ENCODE measurements at places on chromosomes 2 and 18. TPM values are rescaled to one million over a fixed set of nuclear protein-coding genes. Genes with fewer than 3 reads are reported as not detected.
A peak's percentile ranks its signal among the peaks of the same experiment; 100 is the strongest.

DCDC2C gene
- 0.13 TPM for total RNA-seq

ETAA1 gene
- total RNA-seq = 7.7 TPM

TUBA3D gene
- not detected for total RNA-seq

ITGB6 gene
- not detected for total RNA-seq

MPP4 gene
- total RNA-seq = 1.5 TPM

UGT1A4 gene
- not detected for total RNA-seq

GRCh38 chr18:63078471-63078870 lies 241.1 kb downstream of the BCL2 start:
- DNase-seq = no peak

DNA sequence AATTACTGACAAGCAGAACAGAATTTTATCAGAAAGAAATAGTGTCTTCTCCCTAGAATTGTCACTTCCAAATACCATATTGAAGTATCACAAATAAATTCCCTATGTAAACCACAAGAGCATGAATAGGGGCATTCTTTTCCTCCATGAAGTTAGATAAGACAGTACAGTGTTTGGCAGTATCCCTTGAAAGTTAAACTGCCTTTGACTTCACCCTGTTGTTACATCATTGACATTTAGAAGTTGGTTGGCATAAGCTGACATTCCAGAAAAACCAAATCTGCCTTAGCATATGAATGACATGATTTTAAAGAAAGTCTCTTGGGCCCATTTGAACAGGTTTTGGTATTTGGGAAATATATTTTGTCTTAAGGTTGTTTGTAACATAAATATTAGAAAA lies 50.2 kb upstream of the OSR1 start:
- DNase-seq = no peak

DNA sequence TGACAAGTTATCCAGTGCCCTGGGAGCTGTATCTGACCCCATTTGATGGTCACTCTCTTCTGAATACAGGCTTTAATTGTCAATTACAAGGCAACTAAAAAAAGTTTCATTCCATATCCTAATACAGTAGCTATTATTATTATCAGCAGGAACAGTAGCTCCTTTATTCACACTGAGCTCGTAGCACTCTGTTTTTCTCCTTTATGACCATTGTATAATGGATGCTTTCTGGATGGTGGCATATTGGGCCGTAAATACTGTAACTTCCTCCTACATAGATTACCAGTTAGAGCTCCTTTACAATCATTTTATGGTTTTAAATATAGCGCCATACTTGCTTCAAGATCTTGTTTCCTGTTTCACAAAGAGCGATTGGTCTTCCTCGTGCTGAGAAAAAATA lies 1040.3 kb downstream of the TSN start:
- no peak for DNase-seq

- DNase-seq = no peak
Observed at GRCh38 chr2:28446531-28446930, 49.3 kb upstream of the PLB1 start.

GRCh38 chr2:150595803-150596470 lies 108.5 kb upstream of the RND3 start:
- no peak for DNase-seq

DNA sequence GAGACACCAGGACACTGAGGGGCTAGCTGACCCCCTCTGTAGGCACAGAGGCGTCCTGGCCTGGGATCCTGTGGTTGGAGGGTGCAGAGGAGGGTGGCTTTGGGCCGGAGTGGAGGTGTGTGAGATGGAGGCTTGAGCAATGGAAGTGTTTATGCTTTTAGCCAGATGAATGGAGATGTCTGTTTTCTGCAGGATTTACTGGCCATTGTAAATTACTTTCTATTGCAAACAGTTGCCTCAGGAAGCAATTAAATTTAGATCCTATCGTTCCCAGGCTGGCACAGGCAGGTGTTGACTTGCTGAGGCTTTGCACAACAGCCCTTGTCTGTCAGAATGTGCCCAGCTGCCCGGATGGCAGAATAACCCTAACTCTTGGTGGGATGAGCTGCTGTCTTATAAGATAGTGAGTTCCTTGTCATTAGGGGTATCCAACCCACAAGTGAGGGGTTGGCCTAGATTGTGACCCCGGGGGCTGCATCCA lies 1.8 kb upstream of the ARID5A start:
- DNase-seq = no peak

- DNase-seq = no peak
Observed at GRCh38 chr2:217218269-217219163, 358.7 kb upstream of the TNP1 start.

DNA sequence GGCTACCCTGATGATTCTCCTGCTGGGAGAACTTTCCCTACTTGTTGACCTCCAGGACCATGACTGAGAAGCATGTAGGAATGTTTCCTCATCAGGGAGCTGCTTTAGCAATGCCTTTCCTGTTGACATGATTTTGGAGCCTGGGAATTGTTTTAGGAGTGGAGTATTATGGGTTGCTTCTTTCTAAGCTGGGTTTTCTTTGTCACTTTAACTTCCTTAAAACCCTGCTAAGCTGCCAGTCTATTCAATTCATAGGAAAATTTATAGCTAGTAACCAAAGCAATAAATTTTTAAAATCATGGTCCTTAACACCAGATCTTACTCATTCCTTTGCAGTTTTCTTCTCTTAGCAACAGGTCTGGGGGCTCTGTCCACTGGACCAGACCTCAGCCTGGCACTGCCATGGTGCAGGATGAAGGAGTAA lies 125.6 kb upstream of the TACR1 start:
- peak; percentile 3 for DNase-seq

GRCh38 chr18:54210463-54210862 lies 14.0 kb downstream of the MBD2 start:
- no peak for DNase-seq

GRCh38 chr18:23752796-23753195 lies 63.5 kb downstream of the LAMA3 start:
- DNase-seq = no peak

DNA sequence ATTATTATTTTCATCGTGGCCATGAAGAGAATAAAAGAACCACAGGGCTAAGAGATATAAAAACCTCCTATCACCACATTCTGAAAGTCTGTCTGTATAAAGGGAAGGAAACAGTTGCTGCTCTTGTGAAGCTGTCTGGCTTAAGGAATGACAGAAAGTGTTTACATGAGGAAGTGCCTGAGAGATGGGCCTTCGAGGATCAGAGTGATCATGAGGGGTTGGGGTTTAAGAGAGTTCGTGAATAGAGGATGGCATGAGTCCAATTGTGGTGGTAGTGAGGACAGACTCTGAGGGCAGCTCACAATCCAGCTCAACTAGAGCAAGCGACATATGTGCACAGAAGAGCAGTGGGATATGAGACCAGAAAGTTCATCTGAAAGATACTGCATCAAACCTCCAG lies 65.8 kb upstream of the PIEZO2 start:
- no peak for DNase-seq

DNA sequence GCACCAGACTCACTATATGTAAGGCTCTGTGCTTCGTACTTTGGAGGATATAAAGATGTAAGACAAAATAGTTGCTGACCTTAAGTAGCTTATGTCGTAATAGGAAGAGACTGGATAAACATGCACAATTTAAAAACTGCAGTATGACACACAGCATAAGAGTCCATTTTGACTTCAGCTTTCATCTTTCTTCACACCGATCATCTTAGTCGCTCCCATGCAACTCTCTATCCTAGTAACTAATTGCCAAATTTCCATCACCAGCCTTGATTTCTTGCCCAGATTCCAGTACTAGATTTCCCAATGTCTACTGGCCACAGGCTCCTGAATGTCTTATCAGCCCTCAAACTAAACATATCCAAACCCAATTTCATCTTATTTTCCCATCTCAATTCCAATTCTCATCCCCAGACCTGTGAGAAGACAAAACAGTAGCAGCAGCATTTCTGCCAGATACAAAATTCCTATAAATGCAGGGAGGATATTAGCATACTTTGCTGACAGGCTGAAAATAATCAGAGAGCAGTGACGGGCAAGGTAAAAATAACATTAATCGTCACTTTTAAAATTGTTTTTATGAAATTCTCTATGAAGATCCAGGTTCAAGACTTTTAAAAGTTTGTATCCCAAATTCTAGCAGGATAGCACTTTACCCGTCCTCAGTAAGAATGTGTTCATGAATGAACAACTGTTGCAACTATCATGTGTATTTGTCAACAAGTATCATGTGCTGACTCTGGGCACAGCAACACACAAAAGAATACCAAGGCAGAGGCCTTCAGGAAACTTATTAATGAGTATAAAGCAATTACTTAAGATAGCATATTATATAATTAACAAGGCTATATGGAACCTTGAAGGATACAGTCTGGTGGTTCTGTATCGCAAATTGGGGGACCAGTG lies 42.2 kb downstream of the KIDINS220 start:
- DNase-seq = no peak

- DNase-seq = no peak
Observed at GRCh38 chr2:150606380-150607060, 119.1 kb upstream of the RND3 start.

DNA sequence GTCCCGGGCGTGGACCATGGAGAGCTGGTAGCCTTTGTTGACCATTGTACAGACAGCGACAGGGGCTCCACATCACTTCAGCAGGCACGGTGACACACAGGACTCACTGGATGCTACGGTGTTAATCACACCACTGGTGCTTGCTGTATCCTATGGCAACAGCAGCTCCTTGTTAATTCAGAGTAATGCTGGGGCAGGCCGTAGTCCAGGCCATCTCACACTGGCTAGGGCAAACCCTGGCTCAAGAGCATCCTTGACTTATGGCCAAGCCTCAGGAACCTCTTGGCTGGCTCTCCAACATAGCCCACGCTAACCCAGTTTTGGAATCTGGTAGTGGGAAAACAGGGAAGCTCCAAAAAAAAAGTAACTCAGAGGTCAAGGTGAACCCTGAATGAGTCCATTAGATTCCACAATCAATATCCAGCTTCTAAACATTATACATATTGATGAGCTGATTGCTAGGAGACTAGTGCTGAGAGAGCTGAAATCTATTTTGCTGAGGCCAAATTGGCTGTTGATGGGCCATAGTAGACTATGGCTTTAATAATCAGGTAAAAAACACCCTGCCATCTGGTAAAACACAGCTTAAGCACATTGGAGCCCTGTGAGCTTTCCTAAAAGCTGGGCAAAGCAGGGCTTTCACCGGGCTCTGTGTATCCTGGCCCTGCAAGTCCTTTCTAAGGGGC lies 253.6 kb downstream of the PRKCE start:
- no peak for DNase-seq

DNA sequence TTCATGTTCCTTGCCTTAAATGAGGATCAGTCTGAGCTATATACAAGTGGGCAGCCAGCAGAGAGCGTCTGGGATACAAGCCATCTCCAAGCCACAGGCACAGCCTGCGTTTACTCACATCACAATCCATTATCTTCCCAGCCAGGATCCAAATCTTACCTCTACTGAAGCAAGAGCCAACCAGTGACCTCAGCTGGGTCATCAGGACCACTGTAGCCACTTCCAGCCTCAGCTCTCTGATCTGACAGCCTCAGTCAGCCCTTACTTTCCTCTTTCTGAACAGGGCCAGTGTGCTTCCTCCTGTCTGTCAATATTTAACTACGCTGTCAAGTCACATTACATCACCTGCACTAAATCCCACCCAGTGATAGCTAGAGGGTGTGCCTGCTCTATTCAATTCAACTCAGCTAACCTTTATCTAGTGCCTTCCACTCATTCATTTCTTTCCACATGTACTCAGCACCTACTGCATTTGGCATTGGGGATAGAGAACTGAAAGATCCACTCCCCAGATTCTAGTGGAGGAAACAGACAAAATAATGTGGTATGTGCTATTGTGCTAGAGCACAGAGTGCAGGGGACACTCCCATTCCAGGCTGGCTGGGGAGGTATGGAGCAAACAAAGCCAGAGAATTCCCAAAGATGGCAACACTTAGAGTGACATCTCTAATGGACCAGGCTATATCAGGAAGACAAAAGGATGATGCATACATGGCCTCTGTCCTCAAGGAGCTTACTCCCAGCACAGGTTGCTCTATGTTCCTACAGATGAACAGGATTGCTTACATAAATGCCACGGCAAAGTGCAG lies 146.5 kb downstream of the NCKAP5 start:
- no peak for DNase-seq

GRCh38 chr18:58267493-58267892 lies 223.5 kb downstream of the NEDD4L start:
- DNase-seq = no peak

DNA sequence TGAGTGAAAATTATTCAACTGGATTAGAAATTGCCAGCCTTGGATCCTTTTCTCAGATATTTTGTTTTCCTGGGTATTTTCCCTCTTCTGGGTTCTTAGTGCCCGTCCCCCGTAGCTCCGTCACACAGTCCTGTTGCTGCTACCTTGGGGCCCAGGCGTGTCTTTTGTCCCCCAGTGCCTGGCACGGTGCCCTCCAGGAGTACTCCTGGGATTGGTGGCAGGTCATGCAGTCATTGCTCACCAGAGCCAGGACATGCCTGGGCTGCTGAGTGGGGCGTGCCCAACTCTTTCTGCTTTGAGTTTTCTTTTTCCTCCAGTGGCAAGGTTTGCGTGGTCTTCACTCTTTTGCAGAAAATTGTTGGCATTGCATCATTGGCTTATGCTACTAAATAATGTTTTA lies 275.2 kb downstream of the AGAP1 start:
- no peak for DNase-seq

DNA sequence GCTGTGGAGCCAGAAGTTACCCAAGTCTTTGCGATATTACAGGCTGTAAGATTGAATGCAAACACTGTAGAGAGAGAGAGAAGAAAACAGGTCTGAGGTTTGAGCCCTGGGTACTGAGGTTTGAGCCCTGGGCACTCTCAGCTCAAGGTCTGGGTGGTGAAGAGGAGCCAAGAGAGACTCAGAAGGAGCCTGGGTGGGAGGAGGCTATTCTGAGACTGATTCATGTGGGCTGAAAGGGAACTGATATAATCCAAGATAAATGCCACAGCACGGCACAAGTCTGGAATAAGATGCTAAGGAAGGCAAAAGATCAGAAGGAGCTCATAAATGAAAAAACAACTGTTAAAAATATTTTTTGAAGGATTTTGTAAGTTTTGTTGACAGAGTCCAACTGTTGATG lies 407.6 kb upstream of the HS6ST1 start:
- DNase-seq = no peak

DNA sequence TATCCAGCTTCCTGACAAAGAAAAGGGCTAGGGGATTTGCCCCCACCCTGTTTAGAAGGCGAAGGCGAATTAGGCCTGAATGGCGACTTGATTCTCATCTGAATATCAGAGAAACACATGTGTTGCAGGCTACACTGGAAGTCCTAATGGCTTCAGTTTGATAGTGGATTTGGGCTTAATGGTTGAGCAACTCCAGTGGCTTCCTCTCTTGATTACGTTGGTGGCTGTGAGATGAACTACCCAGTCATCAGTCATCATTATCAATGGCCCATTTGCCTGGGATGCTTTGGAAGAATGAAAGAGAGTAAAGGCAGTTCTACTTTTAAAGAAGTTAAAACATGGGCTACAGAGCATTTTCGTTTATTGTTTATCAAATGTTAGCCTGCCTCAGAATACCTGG lies 60.9 kb upstream of the IL1R1 start:
- no peak for DNase-seq
